ENCODE measurements at places on chromosomes 3 and 15.

- no peak for DNase-seq
Observed at GRCh38 chr3:73228959-73229358, 167.5 kb downstream of the EBLN2 start.

DNA sequence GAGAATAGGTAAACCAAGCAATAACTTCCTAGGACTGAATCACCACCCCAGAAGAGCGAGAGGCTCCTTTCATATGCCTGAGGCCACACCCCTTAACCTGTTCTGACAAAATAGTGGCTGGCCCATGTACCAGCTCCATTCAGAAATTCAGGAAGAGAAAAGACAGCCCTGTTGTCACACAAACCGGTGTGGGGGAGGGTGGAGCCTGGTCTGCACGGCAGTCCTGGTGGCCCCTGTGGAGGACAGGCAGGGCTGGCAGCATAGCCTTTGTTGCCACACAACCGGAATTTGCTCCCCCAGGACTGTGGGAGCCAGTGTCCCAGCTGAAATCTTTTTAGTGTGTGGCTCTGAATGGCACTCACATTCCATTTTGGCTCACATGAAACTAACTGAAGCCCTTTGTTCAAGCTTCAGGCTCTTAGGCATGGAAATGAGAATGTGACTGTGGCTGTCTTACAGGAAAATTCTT, 23.8 kb downstream of the RLBP1 start:
- no peak for DNase-seq

DNA sequence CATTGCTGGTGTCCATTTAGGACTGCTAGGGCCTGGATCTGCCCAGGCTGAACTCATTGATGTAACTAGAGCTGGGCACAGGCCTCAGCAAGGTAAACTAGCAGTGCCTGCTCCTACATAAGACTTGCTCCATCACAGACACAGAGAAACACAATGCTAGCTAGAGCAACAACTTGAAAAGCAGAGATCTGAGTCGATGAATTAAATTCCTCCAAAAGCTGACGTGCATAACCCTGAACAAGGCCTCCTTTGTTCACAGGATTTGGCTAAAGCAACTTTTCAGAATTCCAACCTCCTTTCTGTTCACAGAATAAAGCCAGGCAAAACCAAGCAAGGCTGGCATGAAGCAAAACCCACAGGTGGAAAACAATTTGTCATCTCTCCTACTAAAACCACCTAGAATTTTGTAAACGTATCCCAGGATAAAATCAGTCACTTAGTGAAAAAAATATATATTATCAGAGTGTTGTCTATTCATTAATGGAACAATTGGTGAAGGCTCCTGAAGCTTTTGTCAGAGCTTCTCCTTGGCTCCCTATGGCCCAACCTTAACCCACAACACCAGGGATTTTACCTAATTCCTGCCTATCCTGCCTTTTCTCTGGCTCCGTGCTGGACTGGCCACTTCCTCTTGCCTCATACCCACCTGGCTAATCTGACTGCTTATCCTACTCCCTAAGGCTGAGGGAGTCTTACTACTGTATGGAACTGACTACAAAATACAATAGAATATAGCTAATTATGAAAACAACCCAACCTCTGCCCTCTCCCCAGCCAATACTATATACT, 39.9 kb downstream of the PLCH1 start:
- no peak for DNase-seq

DNA sequence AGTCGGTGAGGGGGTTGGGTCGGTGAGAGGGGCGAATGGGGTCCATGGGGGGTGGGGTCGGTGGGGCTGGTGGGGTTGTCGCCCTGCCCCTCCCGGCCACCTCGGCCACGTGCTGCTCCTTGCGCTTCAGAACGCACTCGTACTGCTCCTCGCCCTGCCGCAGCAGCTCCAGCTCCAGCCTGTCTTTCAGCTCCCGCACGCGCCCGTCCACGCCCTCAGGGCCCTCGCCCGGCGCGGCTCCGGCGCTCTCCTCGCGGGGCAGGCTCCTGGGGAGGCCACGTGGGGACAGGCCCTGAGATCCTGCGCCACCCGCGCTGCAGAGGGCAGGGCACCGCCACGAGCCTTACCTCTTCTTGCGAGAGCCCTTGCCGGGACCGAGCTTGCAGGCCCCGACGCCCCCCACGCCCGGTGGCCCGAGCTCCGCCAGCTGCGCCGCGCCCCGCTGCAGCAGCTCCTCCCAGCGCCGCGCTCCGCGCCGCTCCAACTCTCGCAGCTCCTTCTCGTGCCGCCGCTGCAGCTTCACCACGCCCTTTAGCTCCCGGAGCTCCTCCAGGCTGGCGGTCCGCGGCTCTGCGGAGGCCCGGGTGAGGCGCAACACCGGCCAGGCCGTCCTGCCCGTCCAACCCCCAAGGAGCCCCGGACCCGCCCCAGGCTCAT, 8.2 kb upstream of the ANKRD63 start:
- peak; percentile 76 for DNase-seq
